GM18507 (cell line): ENCODE measurements at places on chromosomes 4 and X.

- DNase-seq, result no peak
Measured at GRCh38 chr4:55435141-55435841, 39.5 kb downstream of the TMEM165 start.

DNA sequence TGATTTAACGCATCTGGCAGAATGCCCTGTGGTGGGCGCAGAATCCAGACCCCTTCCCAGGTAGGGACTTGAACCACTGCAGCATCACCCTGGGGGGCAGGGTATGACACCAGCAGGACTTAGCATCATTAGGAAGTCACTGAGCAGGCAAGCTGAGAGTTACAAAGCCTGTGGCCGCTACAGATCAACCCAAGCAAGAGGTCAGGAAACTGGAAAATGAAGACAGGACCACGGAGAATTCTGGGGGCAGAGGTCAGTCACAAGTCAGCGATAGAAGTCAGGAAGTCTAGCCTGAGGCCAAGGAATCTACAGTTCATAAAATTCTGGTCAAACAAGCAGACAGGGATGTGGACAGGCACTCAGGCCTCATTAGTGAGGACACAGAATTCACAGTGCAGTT is 108.4 kb downstream of the CHIC2 start:
- no peak for DNase-seq

GRCh38 chr4:55303760-55304165 is 42.3 kb upstream of the SRD5A3 start:
- DNase-seq, result no peak

DNA sequence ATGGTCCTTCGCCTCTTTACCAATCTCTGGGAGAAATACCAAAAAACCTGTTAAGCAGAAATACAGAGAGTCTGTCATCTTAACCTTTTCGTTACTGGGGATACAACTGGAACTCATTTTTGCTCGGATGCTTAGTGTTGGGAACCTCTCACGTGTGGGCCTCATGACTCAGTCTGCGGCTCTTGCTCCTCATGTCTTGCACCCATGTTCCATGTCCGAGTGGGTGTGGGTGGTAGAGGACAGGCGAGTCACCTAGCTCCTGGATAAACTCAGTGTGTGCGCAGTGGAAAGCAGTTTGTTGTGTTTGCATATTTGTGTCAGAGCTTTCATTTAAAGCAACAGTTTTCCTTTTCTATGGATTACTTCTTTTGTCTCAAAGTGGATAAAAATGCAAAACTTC is 70.6 kb downstream of the TNIP2 start:
- DNase-seq, result no peak

DNA sequence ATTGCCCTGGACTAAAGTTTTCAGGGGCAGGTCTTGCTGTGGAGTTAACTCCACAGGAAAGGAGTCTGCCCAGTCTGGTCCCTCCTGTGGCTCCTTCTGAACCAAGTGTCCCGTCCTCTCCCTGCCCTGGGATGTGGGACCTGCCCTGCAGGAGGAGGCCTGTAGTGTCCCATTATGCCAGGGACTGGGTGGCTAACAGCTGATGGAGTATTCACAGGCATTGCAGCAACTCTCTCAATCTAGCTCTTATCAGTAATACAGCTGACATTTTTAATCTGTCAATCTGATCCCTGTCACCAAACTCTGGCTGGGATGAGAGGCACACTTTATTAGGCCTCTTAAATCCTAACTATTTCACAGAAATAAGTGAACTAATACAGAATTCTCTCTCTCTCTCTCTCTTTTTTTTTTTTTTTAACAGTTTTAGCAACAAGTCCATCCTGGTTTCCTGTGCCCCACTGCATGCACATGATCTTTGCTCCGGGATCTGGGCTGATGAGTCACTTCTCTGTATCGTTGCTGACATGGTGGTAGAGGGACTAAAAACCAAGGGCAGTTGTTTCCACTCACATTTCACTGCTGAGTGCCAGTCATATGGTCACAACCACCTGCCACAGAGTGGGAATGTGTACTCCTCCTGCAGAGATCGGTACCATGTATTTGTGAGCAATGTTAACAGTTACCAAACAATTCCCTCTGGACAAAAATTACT is 39.1 kb downstream of the HAND2 start:
- DNase-seq, result no peak

GRCh38 chr4:87913896-87914295 is 61.6 kb upstream of the SPP1 start:
- DNase-seq, result no peak

DNA sequence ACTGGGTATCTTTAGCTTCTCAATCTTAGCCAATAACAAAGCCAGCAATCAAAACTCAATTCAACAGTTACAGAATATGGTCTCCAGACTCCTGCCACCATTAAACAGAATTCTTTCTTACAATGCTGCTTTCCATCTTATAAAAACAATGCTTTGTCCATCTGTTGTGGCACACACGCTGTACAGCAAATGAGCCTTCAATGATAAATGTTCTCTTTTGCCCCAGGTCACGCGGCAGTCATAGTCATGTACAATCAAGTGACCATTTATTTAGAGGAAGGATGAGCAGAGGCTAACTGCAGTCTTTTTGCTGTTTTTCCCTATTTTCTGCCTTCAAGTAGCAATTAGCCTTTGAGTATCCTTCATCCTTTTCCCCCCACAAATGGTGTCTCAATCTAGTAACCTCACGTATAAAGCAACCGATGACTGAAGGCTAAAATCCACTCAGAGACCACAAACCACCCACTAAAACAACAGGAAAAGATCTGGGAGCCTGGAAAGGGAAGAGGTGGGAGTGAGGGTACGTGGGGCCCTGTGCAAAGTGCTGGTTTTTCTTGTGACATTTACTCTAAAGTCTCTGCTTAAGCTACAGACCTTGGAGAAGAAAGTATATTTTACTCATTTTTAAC is 24.4 kb downstream of the TRIM2 start:
- DNase-seq, result no peak

DNA sequence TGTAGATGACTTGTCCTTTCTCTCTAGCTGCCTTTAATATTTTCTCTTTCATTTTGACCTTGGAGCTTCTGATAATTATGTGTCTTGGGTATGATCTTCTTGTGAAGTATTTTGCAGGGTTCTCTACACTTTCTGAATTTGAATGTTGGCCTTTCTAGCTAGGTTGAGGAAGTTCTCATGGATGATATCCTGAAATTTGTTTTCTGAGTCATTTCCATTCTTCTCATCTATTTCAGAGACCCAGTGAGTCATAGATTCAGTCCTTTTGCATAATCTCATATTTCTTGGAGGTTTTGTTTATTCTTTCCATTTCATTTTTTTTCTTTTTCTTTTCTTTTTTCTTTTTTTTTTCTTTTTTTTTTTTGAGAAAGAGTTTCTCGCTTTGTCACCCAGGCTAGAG is 585.7 kb upstream of the PABPC4L start:
- DNase-seq, result no peak

DNA sequence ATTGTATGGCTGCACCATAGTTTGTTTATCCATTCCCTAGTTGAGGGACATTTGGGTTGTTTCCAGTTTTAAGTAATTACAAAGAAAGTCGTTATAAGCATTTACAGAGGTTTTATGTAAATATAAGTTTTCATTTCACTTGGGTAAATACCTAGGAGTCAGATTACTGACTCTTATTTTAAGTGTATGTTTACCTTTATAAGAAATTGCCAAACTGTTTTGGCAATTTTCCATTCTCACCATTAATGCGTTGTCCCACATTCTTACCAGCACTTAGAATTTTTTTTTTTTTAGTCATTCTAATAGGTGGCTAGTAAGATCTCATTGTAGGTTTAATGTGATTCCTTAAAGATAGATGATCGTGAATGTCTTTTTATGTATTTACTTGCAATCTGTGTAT is 121.5 kb upstream of the NR3C2 start:
- DNase-seq, result no peak

DNA sequence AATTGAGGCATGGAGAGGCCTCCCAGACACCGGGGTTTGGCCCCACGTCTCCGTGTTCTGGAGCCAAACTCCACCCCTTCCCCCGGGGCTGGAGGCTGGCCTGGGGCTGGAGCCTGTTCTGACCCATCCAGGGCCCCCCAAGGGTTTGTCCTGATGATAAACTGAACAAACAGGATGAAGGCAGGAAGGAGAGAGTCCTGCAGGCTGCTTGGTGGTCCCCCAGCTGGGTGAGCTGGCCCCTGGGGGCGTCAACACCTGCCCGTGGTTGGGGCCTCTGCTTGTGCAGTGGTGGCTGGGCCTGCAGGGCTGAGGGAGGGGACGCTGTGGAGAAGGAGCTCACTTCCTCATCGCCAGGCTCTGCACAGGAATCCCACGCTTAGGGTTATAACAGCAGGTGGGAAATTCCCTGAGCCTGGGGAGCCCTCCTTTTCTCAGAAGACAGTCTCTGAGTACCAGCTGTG is 2.3 kb downstream of the SH3TC1 start:
- no peak for DNase-seq

DNA sequence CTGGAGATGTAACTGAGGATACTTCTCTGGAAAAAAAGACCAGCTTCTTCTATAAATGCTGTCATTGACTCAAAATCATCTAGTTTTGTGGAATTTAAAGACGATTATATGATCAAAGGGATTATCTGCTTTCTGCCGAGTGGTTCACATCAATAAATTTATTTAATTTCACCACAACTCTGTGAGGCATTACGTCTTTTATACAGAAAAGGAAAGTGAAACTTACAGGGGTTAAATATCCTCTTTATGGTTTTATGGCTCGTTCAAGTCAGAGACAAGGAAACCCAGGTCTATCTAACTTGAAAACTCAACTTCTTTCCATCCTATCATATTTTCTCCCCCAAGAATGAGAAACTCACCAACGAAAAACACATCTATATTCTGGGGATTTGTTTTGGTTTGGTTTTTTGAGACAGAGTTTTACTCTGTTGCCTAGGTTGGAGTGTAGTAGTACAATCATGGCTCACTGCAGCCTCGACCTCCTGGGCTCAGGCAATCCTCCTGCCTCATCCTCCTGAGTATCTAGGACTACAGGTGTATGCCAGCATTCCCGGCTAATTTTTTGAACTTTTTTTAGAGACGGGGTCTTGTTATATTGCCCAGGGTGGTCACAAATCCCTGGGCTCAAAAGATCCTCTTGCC is 377.9 kb upstream of the EMCN start:
- DNase-seq, result no peak

GRCh38 chrX:11105080-11105479 is 6.1 kb upstream of the HCCS start:
- no peak for DNase-seq

DNA sequence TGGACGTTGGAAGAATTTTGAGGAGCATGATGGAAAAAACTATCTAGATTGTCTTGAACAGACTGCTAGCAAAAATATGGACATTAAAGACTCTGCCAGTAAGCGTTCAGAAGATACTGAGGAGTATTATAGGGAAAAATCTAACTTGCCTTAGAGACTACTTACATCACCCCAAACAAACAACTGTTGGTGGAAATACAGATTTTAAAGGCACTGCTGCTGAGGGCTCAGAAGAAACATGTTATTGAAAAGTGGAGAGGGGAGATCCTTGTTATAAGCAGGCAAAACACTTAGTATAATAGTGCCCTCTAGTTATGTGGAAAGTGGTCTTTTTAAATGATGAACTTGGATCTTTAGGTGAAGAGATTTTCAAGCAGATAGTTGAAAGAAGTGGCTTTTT is 29.2 kb downstream of the MAD2L1 start:
- no peak for DNase-seq

- DNase-seq, result no peak
Measured at GRCh38 chr4:25477221-25477620, 100.2 kb downstream of the ANAPC4 start.

GRCh38 chrX:84469226-84469625 is 33.0 kb downstream of the HDX start:
- DNase-seq, result no peak

DNA sequence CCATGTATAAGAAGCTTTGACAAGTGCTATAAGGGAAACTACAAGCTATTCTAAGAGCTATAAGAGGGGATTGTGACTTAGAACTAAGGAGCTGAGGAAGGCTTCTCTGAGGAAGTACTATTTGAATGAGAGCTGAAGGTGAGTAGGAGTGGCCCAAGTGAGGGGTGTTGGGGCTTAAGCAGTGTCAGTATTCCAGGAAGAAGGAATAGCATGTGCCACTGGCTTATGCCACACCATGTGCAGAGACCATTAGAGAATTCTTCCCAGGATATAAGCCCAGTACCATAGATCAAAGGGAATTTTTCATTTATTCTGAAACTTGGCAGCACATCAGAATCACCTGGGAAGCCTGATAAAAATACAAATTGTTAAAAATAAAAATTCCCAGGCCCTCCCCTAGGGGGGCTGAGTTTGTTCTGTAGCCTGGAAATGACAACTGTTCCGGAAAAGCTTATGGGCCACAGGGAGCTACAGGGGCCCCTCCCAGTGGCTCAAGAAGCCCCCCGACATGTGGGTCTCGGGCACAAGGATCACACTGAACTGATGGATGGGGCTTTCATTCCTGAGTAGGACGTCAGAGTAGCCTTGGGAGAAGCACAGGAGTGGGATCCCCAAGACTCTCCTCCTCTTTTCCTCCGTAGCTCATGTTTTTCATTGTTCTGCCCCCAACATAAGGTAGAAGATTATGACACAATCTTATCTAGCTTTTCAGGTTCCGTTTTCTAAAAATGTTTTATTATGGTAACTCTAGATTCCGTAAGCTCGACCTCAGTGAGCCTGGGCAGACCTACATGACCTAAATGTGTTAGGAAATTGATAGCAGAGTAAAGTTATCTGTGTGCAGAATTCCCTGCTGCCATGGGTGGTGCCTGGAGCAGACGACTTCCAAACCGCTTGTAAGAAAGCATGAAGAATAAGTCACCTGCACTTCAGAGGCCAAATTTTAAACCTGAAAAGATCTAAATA is 119.3 kb downstream of the AFF1 start:
- DNase-seq, result no peak

DNA sequence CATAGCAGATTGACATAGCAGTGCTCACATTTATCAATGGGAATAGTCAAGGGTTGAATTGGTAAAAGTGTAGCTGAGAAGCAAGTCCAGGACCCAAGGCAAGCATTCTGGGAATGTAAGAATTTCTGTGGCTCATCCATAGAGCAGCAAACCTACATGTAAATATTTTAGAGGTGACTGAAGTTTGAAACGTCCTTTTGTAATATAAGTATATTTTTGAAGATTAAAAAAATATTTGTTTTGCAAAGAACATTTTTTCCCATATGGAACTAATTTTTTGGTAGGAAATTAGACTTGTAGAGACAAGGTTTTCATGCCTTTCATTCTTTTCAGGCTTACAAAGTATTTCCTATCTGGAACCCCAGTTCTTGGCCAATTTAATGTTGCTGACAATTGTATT is 104.0 kb downstream of the TEX13A start:
- DNase-seq, result no peak

GRCh38 chr4:52987392-52988056 is 125.4 kb downstream of the RASL11B start:
- no peak for DNase-seq
